T47D (cell line): ENCODE measurements at places on chromosomes 7 and 10.

GRCh38 chr7:16114633-16115032, 306.7 kb downstream of the CRPPA start:
- DNase-seq: peak; percentile 70

- DNase-seq: no peak
Observed at GRCh38 chr7:103765901-103766300, 223.6 kb downstream of the RELN start.

- DNase-seq: no peak
Observed at GRCh38 chr7:66542528-66543269, 86.0 kb upstream of the KCTD7 start.

DNA sequence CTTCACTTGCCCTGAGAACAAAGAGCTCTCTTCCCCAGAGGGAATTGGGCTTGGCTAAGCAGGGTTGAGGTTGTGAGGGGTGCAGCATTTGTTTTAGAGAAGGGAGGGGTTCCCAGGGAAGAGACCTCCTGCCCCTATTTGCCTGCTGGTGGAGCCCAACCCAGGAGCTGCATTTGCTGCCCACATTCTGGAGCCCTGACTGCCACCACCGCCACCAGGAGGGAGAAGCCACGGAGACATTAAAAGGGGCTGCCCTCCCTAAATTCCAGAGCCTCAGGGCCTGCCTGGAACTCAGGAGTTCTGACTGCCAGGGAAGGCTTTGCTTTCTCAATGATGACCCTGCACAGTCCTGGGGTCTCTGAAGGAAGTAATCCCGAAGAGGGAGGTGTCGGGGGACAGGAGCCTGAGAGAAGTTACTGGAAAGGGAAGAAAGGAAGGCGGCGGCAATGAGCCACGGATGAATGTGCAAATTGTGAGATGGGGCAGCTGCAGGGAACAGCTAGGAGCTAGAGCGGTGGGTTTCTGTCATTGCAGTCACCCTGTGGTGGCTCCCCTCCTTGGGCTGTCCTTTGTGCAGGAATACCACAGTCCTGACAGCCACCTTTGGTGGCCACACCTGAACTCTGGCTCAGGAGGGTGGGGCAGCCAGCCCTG, 51.3 kb downstream of the NEURL1 start:
- DNase-seq: no peak

DNA sequence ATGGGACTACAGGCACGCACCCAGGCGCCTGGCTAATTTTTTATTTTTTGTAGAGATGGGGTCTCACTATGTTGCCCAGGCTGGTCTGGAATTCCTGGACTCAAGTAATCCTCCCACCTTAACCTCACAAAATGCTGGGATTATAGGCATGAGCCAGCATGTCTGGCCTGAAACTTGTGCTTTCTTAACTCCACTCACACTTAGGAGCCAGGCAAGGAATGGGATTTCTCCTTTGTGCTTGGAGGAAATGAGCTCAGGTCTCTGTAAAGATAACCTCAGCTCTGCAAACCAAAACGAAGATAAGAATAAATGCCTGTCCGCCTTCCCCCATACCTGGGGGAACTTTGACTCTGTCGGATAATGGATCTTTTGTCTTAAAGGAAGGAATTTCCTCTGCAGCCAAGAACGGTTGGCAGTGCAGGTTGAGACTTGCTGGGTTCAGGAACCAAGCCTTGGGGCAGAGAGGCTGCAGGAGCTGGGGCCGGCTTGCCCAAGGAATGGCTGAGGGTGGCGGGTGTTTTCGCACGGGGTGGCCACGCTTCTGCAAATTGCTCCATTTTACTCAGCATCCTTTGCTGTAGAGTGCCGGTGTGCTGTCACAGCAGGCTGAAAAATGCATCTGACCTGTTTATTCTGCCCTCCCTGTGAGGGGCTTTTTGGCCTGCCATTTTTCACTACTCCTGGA, 174.2 kb downstream of the KIAA1217 start:
- DNase-seq: peak; percentile 3

GRCh38 chr7:129780974-129781927, 169.7 kb downstream of the NRF1 start:
- DNase-seq: peak; percentile 50

GRCh38 chr10:78456649-78457400, 423.2 kb downstream of the RPS24 start:
- DNase-seq: no peak
